ENCODE measurements at places on chromosomes 4 and X. TPM values are rescaled to one million over a fixed set of nuclear protein-coding genes. Genes with fewer than 3 reads are reported as not detected.

DLG3 gene
- 5.1 TPM for total RNA-seq

GPAT3 gene
- total RNA-seq = 1.8 TPM

EREG gene
- total RNA-seq = 0.05 TPM

GABRG1 gene
- total RNA-seq = 0.05 TPM

TRIML2 gene
- total RNA-seq = 0.05 TPM

F11 gene
- total RNA-seq = not detected

GRCh38 chr4:182640932-182641331, 276.3 kb downstream of the DCTD start:
- DNase-seq = no peak

DNA sequence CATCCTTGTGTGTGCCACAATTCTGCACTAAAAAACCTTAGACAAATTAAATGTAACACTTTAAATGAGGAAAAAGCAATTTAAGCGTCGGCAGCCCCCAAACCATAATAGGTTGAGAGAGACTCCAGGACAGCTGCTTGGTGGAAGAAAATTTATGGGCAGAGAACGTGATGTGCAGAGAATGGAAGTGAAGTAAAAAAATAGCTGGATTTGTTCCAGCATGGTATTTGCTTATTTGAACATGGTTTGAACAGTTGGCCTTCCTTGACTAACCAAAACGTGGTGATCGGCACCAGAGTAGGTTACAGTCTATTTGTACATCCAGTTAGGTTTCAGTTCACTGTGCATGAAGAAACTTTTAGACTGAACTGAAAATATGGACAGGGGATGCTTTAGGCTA, 343.0 kb upstream of the CPEB2 start:
- DNase-seq = no peak

DNA sequence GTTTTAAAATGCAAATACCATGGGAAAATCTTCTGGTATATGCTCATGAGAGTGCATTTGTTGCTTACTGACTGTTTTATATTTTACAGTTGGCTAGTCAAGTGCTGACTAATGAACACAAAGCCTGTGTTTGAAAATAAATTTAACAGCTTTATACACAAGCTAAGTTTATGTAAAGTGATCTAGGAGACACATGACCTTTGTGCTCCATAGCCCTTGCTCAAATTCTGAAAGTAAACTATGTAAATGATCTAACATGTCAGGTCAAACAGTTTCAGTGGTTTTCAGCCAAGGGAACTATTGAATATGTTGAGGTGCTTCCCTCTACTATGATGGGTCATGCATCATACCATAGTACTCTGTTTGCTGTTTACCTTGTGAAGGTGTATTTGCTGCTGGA, 36.7 kb downstream of the DIAPH2 start:
- no peak for DNase-seq

DNA sequence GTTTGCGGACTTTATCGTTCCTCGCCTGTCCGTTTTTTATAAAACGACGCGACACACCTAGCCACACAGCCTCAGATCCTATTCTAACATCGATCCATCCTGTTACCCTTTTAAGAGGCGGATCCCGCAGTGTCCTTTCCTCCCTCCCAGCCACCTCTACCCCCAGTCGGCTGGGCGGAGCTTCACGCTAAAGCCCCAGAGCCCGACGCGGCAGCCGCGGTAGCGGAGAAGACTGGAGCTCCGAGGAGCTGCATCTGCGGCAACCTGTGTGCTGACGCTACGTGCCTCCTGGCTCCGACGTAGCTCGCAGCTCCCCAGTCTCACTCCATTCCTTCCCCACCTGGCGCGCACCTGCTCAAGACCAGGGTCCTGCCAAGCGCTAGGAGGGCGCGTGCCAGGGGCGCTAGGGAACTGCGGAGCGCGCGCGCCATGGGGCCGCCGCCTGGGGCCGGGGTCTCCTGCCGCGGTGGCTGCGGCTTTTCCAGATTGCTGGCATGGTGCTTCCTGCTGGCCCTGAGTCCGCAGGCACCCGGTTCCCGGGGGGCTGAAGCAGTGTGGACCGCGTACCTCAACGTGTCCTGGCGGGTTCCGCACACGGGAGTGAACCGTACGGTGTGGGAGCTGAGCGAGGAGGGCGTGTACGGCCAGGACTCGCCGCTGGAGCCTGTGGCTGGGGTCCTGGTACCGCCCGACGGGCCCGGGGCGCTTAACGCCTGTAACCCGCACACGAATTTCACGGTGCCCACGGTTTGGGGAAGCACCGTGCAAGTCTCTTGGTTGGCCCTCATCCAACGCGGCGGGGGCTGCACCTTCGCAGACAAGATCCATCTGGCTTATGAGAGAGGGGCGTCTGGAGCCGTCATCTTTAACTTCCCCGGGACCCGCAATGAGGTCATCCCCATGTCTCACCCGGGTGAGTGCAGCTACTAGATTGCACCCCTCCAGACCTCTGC, at the start of gene RNF128:
Gene RNF128 (plus strand): TSS at position 217 of the 953 bp plus-strand sequence. CDS start 213 bp downstream, at position 430.
- DNase-seq = no peak

DNA sequence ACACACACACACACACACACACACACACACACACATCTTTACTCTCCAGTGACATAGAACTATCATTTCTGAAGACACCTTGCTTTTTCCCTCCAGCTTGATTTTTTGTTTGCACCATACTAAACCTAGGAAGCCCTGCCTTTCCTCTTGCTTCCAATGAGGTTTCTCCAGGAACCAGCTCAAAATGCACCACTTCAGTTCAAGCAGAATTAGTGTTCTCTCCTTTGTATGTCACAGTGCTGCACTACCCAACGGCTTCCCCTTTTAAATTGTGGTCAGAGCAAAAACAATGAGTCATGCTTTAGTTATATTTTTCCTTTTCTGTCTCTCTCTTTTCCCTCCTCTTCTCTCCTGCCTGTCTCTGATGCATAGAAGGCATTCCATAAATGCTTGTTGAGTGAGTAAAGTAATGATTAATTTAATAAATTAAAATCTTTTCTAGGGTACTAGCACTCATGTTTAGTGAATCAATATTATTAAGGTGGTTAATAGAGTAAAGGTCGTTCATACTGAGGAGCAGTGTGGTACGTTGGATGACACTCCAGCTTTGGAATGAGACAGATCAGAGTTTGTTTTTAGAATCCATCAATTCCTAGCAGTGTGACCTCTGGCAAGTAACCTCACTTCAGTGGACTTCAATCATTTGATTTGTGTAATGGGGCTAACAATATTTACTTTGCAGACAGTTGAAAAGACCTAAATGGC, 5.9 kb downstream of the RTL3 start:
- DNase-seq = peak; percentile 67

- no peak for DNase-seq
These were observed 773 bp upstream of the TXLNG start for GRCh38 chrX:16785247-16786138.

DNA sequence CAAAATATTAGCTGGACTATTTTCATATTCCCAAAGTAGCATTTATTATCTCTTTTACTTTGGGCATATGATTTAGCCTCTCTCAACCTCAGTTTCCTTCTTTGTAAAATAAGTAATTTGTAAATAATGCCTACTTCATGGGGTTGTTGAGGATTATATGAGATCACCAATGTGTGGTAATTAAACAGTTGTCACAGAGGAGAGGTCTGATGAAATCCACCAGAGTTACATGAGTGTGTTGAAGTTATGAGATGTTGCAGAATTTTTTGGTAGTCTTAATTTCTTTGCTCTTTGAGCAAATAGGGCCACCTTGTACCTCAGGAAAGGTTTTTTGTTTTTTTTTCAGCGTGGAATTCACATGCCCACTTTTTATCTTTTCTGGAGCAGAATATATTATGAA, 1.4 kb downstream of the COX7B start:
- DNase-seq = no peak
